Stimulated activated naive CD4-positive, alpha-beta T cell treated with Interleukin-2 at 50 U/mL for 16 hours (primary cell): ENCODE measurements at places on chromosomes 11 and 22.

GRCh38 chr11:62402226-62402959, 16.4 kb upstream of the SCGB1A1 start:
- DNase-seq = peak; percentile 40

DNA sequence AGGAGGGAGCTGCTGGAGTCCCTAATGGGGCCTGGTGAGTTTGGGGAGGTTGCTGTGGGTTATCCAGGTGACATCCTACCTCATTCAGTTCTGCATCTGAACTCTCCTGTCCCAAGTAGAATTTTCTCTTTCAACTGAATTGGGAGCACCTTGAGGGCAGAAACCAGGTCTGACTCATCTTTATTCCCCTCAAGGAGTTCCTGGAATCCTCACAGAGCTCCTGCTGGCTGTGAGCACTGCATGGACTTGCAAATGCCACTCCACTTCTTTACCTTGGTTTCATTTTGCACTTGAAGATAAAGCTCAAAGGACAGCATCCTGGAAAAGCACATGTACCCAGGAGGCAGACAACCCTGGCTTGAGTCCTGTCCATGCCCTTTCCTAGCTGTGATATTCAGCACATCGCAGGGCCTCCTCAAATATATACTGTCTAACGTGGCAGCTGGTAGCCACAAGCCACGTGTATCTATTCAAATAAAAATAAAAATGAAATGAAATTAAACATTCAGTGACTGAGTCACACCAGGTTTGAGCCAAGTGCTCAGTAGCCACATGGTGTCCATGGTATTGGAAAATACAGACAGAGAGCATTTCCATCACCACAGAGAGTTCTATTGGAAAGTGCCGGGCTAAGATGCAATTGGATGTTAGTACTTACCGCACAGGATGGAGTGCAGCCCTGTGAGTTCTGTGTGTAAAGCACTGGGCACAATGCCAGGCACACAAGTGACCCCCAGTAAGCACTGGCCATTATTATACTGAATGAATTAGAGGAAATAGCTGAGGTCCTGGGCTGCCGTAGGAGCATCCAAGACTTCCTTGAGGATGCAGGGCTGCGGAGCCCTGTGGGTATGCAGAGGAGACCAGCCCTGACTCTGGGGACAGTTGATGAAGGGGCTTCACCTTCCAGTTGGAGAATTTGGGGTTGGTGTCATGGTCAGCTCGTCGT, 149.0 kb downstream of the PKNOX2 start:
- DNase-seq = no peak

DNA sequence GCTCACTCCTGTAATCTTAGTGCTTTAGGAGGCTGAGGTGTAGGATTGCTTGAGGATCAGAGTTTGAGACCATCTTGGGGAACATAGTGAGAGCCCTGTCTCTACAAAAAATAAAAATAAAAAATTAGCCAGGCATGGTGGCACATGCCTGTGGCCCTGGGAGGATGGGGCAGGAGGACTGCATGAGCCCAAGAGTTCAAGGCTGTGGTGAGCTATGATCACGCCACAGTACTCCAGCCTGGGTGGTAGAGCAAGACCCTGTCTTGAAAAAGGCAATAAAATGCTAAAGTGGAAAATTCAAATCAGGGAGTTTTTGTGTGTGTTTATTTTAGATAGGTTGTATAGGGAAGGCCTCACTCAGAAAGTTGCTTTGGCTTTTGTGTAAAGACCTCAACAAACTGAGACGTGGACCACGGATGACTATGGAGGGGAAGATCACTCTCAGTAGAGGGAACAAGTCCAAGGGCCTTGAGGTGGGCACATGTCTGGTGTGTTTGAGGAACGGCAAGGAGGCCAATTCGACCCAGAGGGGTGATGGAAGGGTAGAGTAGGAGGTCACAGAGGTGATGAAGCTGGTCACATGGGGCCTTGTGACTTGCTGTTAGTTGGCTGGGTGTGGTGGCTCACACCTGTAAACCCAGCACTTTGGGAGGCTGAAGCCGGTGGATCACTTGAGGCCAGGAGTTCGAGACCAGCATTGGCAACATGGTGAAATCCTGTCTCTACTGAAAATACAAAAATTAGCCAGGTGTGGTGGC, 35.7 kb downstream of the WEE1 start:
- DNase-seq = no peak

- DNase-seq = no peak
Measured at GRCh38 chr22:49853981-49854831, 562 bp downstream of the ZBED4 start.

- no peak for DNase-seq
Measured at GRCh38 chr11:3861683-3862082, 6.2 kb downstream of the STIM1 start.

GRCh38 chr22:17982572-17983141, 41.7 kb downstream of the MICAL3 start:
- DNase-seq = no peak

DNA sequence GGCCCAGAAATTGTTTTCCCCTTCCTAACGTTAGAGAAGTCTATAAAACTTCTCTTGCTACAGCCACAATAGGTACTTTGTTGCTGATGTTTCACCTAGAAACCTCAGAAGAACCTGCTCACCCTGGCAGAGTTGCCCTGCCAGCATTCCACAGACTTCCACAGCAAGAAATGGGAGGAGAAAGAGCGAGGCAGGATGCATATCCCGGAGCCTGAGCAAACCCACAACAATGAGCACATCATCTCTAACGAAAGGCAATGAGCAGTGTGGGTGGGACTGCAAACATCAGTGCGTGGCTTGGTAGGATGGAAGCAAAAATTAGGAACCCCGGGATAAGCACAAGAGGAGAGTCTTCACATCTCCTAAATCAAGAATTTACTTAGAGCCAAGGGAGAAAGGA, 892.3 kb downstream of the OPCML start:
- no peak for DNase-seq

GRCh38 chr11:75642402-75643113, 26.3 kb downstream of the MAP6 start:
- no peak for DNase-seq

- DNase-seq = no peak
Measured at GRCh38 chr11:121018746-121019145, 5.2 kb upstream of the TBCEL start.

DNA sequence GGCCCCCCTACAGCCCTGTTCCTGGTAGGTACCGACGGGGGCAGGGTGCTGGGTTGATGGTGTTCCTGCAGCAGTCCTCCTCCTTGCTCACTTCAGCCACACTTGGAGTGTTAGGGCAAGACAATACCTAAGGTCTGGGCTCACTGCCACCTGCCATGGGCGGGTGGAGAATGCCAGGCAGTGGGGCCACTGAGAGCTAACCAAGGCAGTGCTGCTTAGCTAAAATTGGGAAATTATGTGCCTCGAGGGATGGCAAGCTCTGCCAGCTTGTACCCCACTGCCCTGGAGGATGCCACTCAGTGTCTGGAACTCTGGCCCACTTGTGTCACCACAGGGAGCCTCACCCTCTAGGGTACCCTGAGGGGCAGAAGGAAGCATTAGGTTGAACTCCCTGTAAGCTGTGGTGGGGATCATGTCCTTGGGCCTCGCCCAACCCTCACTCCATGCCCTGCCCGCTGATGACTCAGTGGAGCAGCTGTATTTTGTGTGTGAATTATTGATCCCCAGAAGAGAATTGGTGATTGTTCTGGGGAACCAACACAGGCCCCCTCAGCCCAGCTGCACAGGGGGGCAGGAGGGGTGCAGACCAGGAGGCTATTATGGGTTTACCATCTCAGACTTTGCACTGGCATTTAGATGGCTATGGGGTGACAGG, 17.7 kb downstream of the PHLDB1 start:
- no peak for DNase-seq

- no peak for DNase-seq
Measured at GRCh38 chr11:27058456-27058855, 17.8 kb downstream of the BBOX1 start.

DNA sequence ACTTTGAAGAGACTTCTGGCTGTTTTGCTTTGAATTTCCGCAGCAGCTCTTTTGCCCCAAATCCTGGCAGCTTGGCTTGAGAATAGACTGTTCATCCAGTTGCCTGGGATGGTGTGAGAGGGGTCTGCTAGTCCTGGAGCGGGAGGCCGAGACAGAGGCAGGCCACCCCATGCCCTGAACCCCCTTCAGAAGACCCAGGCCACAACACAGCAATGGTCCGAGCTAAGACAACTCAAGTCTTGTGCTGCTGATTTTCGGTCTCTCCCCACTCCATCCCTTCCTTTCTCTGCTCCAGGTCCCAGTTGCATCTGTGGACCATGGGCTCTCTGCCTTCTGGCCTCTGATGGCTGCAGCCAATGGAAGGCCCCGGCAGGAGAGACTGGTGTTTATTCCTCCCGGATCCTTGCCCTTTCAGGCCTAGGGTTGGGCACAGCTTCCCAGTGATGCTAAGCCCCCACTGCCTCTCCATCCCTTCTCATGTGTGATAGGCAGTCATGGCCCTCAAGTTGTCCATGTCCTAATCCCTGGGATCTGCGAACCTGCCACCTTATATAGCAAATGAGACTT, 31.9 kb upstream of the TP53I11 start:
- DNase-seq = no peak

DNA sequence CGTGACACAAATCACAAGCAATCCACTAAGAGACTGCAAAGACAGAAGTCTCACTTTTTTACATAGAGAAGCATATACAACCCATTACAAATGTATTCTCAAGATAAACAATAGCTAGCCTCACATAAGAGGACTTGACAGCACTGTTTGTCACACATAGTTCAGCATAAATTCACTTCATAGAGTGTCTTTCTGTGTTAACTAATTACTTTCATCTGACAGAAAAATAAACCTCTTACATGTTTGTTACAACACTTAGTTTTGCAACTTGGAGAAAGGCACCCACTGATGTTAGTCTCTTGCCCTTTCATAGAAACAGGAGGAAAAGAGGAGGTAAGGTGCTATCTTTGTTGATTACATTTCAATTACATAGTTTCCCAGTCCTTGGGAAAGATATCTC, 2221.9 kb upstream of the RAG2 start:
- no peak for DNase-seq

GRCh38 chr11:102081313-102081712, 28.9 kb upstream of the YAP1 start:
- DNase-seq = no peak

DNA sequence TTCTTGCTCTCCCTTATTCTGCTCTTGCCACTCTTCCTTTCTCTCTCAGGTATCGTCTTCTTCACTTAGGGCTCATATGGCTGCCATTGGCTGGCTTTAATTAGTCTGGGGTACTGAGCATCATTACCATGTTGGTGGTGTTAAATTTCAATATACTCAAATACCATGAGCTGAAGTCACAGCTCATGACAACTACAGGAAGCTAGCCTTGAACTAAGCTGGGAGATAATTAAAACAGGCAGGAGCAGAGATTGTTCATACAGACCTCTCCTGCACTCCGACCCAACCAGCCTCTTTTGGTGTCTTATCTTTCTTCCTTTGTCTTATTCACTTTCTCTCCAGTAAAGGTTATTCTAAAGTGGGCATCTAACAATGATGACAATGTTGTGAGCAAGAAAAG, 130.9 kb upstream of the BLID start:
- DNase-seq = no peak

DNA sequence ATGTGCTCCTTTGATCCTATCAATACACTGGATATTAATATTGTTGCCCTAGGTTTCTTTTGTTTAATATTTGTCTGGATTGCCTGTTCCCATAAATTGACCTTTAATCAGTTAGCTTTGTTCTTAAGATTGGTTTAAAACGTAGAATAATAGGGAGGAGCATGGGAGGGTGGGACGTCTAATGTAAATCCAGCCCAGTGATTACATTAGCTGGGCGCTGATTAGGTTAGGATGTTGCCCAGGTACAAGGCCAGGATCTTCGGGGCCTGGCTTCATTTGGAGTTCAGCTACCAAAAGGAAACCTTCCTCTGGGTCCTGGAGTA, at the start of gene SRSF8:
SRSF8 (plus strand) TSS at position 204 of the 323 bp plus-strand sequence. CDS start 308 bp downstream, outside the sequence.
- no peak for DNase-seq

- no peak for DNase-seq
Measured at GRCh38 chr11:64352995-64353714, 5.8 kb upstream of the RPS6KA4 start.

DNA sequence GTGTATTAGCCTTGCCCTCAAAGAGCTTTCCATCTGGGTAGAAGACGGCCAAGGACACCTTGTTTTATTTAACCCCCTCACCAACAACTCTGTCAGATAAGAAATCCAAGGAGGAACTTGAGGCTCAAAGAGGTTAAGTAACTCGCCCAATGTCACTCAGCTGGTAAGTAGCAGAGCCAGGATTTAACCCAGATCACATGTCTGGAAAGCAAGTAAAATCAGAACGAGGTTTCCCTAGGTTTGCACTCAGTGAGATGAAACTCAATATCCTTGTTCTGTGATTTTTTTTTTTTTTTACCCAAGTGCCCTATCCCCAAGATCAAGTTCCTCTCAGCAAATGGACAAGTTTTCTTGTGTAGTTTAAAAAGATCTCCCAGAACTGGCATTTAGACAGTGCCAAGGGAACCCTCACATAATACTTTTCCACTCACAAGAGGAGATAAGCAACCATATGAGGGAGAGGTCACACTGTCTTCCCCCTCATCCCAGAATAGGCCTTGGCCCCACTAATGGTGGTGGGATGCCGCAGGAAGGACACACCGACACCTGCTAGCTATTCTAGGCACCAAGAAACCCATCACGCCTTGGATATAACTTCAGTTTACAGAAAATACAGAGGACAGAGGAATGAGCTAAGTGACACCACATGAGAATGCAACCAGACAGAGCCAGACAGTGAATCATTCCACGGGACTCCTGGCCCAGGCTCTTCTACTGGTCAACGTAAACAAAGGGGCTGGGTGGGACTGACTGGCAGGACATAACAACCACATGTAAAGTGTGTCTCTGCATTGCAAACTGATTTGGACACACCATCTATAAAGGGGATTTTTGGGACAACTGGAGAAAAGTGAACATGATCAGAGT, 8.6 kb upstream of the ARAP1 start:
- no peak for DNase-seq

DNA sequence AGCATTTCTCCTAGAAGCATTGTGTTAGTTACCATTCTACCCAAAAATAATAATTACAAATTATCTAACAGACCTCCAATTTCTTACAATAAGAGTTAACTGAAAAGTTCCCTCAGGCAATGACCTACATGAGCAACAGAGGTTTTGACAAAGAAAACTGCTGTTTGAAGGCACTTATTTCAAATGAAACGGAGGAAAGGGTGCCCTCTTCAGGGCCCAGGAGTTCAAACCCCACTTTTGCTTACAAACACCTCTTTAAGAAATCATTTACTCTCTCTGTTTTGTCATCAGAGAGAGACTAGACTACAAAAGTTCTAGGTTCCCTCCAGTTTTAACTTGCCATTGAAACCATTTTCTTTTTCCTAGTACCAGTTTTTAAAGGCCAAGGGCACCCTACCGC, 56.7 kb downstream of the AMBRA1 start:
- DNase-seq = no peak

DNA sequence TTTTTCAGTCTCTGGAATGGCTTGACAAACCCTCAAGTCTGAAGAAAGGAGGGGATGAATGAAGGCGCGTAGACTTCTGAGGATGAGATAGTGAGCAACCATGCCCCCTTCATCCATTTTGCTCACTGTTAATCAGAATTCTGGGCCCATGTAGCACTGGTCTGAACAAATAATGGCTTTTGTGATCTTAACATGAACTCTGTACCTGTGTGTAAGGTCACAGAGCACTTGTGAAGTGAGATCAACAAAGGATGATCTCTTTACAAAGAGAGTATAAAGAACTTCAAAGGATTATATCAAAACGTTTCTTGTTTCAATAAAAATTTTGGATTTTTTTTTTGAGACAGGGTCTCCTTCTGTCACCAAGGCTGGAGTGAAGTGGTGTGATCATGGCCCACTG, 976.7 kb downstream of the OPCML start:
- DNase-seq = no peak
